ENCODE measurements at places on chromosomes 13 and 19. TPM values are rescaled to one million over a fixed set of nuclear protein-coding genes. Genes with fewer than 3 reads are reported as not detected.

The ZNF627 gene
- 21.9 TPM for total RNA-seq

The CYP4F12 gene
- total RNA-seq: not detected

The ETV2 gene
- 0.30 TPM for total RNA-seq

The ICAM4 gene
- total RNA-seq: 0.65 TPM

The N4BP2L1 gene
- total RNA-seq: 1.9 TPM

The MUC16 gene
- not detected for total RNA-seq

The LIN37 gene
- 9.0 TPM for total RNA-seq

The SLC35E1 gene
- total RNA-seq: 14.9 TPM

The MAP4K1 gene
- 0.15 TPM for total RNA-seq

The POLR2I gene
- total RNA-seq: 126 TPM

The KLK5 gene
- not detected for total RNA-seq

The DMKN gene
- total RNA-seq: not detected

The HIF3A gene
- 0.97 TPM for total RNA-seq

The ZC3H4 gene
- 10.4 TPM for total RNA-seq

The PROZ gene
- not detected for total RNA-seq

The MTUS2 gene
- not detected for total RNA-seq

The SIGLEC5 gene
- not detected for total RNA-seq

The PRX gene
- 1.1 TPM for total RNA-seq

The SLC10A2 gene
- total RNA-seq: not detected

The KLF1 gene
- total RNA-seq: under 0.01 TPM

The DNAJC15 gene
- total RNA-seq: 24.0 TPM

The SPRED3 gene
- total RNA-seq: 1.4 TPM

The OR7D2 gene
- total RNA-seq: not detected
